ENCODE measurements at places on chromosomes 6 and 20. TPM values are rescaled to one million over a fixed set of nuclear protein-coding genes. Genes with fewer than 3 reads are reported as not detected.

Gene MCM9
- total RNA-seq: 13.4 TPM

Gene PKIB
- total RNA-seq: 5.9 TPM

Gene CENPW
- 2.7 TPM for total RNA-seq

Gene HLA-DPA1
- total RNA-seq: not detected

Gene FAM83C
- total RNA-seq: not detected

Gene IPCEF1
- total RNA-seq: not detected

Gene DUSP15
- total RNA-seq: not detected

Gene ROS1
- 0.30 TPM for total RNA-seq

Gene R3HDML
- total RNA-seq: not detected

Gene VGLL2
- total RNA-seq: not detected

Gene GLP1R
- total RNA-seq: not detected

Gene MYH7B
- total RNA-seq: not detected

Gene ISM1
- total RNA-seq: not detected

Gene C2
- 0.42 TPM for total RNA-seq

Gene SLC22A3
- 142 TPM for total RNA-seq

Gene SOBP
- total RNA-seq: 4.8 TPM

Gene RUNX2
- total RNA-seq: 8.3 TPM

Gene CAP2
- total RNA-seq: 27.6 TPM

Gene COL9A3
- total RNA-seq: not detected

Gene RPN2
- 530 TPM for total RNA-seq

Gene CFB
- 28.8 TPM for total RNA-seq

Gene PAK5
- total RNA-seq: not detected

Gene FGD2
- total RNA-seq: not detected

Gene MAP3K4
- total RNA-seq: 28.6 TPM

Gene CLPSL1
- not detected for total RNA-seq

Gene PPP1R16B
- total RNA-seq: 0.30 TPM

Gene MBOAT1
- total RNA-seq: 1.6 TPM

Gene TRIM31
- not detected for total RNA-seq

Gene PARD6B
- total RNA-seq: 0.59 TPM

Gene VTA1
- 46.9 TPM for total RNA-seq

Gene BANF2
- not detected for total RNA-seq

Gene CFAP61
- 0.32 TPM for total RNA-seq

Gene PLG
- not detected for total RNA-seq

All from smooth muscle cell of the umbilical artery (primary cell).